ENCODE measurements at places on chromosomes 2 and 18.

DNA sequence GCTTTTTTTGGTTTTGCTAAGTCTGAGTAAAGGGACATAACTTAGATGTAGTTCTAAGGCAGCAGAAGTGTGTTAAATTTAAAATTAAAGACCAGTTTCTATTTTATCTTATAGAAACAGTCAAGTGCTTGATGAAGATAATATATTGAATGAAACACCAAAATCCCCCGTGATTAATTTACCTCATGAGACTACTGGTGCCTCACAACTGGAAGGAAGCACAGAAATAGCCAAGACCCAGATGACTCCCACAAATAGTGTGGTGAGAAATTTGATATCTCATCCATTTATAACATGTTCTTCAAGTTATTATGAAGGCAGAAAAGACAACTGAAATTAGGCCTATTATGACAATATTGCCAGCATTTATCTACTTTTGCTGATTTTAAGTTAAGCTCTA is 45.6 kb downstream of the APLF start:
- no peak for DNase-seq
- H3K36me3 ChIP-seq: peaks cover 23% of the 10 kb centered on the region
- no peak overlapping the region for H3K4me3 ChIP-seq
- no peaks in the 10 kb centered on the region for H3K4me1 ChIP-seq
- H3K27ac ChIP-seq: no peak overlapping the region

DNA sequence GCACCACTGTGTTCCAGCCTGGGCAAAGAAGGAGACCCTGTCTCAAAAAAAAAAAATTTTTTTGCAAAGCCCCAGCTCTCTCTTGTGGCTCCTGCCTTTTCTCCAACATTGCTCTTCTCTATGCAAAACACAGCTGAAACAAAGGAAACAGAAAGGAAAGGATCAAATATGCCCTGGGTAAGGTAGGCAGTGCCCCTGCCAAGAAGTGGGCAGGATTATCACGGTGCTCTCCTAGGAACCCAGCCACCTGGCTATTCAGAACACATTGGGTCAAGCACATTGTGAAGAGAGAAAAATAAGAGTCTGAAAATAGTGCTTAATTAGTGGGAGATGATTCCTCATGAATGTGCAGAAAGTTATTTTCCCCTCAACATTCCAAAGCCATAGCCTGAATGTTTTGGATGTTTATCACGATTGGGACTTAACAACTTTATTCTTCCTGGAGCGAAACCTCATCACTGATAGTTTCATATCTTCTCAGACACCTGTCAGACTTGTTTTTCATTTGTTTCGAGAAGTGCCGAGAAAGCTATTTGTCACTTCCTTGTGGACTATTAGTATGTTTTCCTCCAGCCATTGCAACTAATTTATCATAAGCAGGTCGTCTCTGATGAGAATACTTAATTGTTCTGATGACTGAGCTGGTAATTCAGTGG is 42.7 kb upstream of the RPL31 start:
- H3K27ac ChIP-seq: no peak overlapping the region
- H3K36me3 ChIP-seq: no peaks in the 10 kb centered on the region
- H3K4me1 ChIP-seq: no peaks in the 10 kb centered on the region
- DNase-seq: no peak

DNA sequence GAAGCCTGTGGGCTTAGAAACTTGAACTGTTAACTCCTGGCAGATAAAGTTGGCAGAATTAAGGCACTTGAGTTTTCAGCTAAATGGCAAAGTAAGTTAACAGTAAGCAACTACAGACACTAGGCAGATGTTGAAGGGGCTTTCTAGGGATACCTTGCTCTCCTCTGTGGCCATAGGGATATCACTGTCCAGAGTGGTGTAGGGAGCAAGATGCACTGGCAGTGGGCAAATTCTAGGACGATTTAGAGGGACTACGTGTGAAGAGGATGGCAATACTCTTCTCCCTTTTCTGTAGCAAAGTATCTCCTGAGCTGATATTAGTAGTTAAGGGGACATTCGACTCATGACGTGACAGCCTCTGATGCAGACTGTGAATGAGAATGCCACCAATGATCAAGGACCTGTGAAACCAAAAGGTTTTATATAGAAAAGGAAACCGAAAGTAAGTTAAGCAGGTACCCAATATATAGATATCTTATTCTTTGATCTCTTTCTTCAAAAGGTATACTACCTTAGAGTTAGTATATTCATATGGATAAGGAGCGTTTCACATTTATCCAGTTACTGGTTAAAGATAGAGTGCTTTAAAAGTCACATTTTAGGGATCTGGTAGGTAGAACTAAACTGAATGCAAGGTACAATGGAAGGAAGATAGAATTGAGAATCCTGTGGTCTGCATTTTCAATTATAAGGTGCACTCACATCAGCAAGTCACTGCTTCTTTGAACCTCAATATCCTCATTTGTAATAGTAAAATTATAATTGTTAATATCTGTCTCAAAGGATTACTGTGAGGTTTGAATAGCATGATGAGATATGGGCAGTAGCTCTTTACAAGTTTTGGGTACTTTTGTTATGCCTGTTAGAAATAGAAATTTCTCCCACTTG is 106.4 kb downstream of the KCNH7 start:
- H3K27ac ChIP-seq: no peak overlapping the region
- DNase-seq: no peak
- H3K4me3 ChIP-seq: no peak overlapping the region
- no peaks in the 10 kb centered on the region for H3K4me1 ChIP-seq
- no peaks in the 10 kb centered on the region for H3K27me3 ChIP-seq

DNA sequence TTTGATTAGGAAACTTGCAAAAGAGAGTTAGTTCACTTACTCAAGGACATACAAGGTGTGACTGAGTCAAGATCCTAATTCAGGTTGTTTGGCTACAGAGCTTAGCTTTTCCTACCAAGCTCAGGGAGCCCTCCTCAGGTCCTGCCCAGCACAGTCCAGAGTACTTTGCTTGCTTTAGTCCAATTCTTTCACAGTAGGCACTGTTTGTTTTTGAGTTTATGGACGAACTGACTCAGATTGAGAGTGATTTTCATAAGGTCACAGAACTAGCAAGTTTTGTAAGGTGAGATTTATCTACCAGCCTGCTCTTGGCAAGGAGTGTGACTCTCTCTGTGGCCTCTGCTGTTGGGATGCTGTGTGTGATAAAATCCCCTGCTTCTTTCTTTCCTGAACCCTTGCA is 310.5 kb downstream of the PTPRM start:
- H3K4me3 ChIP-seq: no peak overlapping the region
- H3K36me3 ChIP-seq: no peaks in the 10 kb centered on the region
- DNase-seq: no peak
- H3K4me1 ChIP-seq: no peaks in the 10 kb centered on the region
- no peaks in the 10 kb centered on the region for H3K27me3 ChIP-seq

- no peak for DNase-seq
- H3K4me1 ChIP-seq: no peaks in the 10 kb centered on the region
- no peaks in the 10 kb centered on the region for H3K36me3 ChIP-seq
- no peak overlapping the region for H3K4me3 ChIP-seq
- H3K27ac ChIP-seq: no peak overlapping the region
Measured at GRCh38 chr2:235636546-235636945, 142.7 kb downstream of the AGAP1 start.

DNA sequence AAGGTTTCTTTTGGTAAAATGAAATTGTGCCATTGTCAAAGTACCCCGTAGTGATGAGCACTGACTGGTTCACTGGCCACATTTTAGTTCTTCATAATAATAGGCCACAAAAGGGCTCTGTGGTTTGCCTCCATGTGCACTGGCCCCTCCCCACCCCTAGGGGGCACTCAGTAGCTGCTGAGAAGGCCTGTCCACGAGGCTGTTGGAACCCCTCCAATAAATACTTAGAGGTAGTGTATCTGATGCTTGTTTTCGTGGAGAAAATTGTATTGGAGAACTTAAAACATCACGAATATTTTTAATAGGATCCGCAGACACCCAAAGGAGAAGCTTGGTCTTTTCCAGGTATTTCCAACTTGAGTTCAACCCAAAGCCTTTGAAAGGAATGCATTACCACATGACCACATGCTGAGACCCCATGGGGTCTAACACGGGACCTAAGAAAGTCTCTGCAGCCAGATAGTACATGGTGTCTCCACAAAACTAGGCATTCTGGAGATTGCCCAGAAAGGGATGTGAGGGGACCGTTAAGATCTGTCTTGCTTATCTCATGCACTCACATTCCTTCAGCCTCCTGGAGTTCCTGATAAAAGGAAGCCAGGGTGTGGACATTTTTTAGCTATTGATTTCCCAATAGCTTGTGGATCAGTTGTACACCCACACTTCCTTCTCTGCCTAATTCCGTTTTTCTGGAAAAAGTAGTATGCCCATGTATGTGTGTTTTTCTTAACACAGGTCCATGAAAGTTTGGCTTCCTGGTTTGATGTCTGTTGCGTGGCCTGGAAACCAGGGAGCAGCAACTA is 28.5 kb upstream of the NOSTRIN start:
- H3K27me3 ChIP-seq: no peaks in the 10 kb centered on the region
- H3K27ac ChIP-seq: no peak overlapping the region
- no peak for DNase-seq
- peaks cover 33% of the 10 kb centered on the region for H3K36me3 ChIP-seq
- H3K4me1 ChIP-seq: no peaks in the 10 kb centered on the region
- no peak overlapping the region for H3K4me3 ChIP-seq

- H3K27me3 ChIP-seq: peaks cover 10% of the 10 kb centered on the region
- DNase-seq: no peak
- H3K4me1 ChIP-seq: no peaks in the 10 kb centered on the region
- no peak overlapping the region for H3K27ac ChIP-seq
Measured at GRCh38 chr18:61755555-61755954, 137.3 kb downstream of the RNF152 start.

- H3K4me3 ChIP-seq: no peak overlapping the region
- no peak for DNase-seq
- peaks cover 2% of the 10 kb centered on the region for H3K4me1 ChIP-seq
- H3K27me3 ChIP-seq: peaks cover 5% of the 10 kb centered on the region
- H3K27ac ChIP-seq: no peak overlapping the region
Measured at GRCh38 chr2:66507673-66508201, 72.8 kb downstream of the MEIS1 start.

- H3K27me3 ChIP-seq: no peaks in the 10 kb centered on the region
- peaks cover 1% of the 10 kb centered on the region for H3K36me3 ChIP-seq
- H3K27ac ChIP-seq: no peak overlapping the region
- no peak overlapping the region for H3K4me3 ChIP-seq
- no peak for DNase-seq
Measured at GRCh38 chr2:227079726-227080125, 84.3 kb downstream of the COL4A4 start.

- H3K27me3 ChIP-seq: no peaks in the 10 kb centered on the region
- H3K27ac ChIP-seq: no peak overlapping the region
- no peaks in the 10 kb centered on the region for H3K36me3 ChIP-seq
- H3K4me3 ChIP-seq: no peak overlapping the region
- no peak for DNase-seq
Measured at GRCh38 chr18:73199151-73199550, 331.4 kb upstream of the NETO1 start.

All from stimulated activated naive B cell treated with anti-CD40 and anti-IgM and Interleukin-4, amounts not matched to agents 10 μg/mL and 1 μg/mL and 100 μg/mL, for 72 hours (primary cell).